ENCODE measurements at places on chromosomes 6 and 20.

GRCh38 chr6:70371454-70372105, 41.7 kb upstream of the FAM135A start:
- peak; percentile 28 for DNase-seq

DNA sequence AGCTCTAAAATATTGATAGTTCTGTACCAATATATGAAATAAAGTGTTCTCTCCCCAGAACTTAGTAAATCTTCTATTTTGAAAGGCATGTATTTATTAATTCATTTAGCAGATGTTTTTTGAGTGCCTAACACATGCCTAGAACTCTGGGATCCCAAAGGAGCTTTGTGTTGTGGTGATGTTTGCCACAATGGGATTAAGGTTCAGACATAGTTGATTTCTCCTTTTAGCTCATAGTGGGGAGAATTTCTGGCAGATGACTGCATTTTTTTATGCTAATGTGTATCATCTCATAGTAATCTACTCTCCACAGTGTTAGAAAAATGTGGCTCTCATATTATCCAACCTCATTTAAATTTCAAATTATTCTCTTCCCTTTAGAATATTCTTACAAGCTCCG, 21.7 kb downstream of the MYB start:
- DNase-seq: no peak

DNA sequence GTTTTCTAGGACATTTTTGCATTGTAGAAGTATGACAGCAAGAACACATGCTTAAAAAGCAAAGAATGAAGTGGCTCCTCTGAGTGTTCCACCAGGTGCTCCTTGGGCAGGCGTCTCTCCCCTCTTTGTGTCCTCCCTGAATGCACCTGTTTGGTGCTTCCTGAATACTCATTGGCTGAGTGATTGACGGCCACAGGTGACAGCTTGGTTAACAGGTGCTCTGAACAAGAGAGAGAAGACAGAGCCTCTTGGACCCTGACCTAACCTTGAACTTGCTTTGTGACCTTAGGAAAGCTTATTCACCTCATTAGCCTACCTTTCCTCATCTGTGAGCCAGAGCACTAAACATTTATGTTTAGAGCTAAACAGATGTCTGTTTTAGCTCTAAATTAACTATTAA, 93.7 kb downstream of the TULP4 start:
- DNase-seq: no peak

- DNase-seq: no peak
Measured at GRCh38 chr6:8881663-8882062, 446.3 kb upstream of the SLC35B3 start.

- DNase-seq: no peak
Measured at GRCh38 chr6:64680446-64680845, 1026.6 kb downstream of the EYS start.

DNA sequence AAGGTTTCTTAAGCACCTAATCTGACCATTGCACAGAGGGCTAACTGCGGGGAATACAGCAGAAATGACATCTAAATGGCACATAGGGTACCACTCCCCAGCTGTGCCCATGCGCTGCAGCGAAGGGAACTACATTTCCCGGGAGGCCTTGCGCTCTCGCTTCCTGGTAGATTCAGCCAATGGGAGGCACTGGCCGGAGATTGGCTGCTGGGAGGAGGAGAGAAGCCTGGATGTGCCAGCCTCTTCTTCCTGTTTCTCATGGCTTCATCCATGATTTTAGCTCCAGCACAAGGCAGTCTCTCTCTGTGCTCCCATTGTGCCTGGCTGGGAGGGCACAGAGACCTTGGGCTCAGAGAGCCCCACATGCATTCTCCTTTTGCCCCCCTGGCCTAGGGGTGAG, 101.7 kb upstream of the FOXA2 start:
- DNase-seq: no peak

DNA sequence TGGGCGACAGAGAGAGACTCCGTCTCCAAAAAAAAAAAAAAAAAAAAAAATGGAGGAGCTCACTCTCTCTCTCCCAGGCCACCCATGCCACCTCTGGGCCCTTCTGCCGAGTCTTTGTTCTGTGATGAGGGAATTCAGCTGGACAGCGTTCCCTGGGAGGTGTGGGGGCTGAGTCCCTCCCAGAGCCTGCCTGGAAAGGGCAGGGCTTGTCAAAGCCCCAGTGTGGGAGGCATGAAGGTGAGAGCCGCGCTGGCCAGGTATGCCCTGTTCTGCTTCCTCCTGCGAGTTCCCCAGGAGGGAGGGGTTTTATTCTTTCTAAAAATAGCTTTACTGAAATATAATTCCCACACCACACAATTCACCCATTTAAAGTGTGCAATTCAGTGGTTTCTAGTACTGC, 69.6 kb downstream of the TMEM242 start:
- no peak for DNase-seq

DNA sequence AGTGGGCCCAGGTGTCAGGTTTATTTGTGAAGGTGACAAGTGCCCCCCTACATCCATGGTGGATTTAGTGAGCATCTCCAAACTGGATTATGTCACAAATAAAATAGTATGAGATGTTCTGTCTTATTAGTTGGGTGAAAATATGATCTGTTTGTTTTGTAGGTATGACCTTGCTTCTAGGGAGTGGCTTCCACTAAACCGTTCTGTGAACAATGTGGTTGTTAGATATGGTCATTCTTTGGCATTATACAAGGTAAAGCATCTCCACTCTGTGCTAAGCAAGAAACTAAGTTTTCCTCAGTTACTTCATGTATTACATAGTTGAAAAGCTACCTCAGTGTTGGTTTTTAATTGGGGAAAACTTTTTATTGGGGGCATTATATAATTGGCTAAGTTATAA, 88.4 kb downstream of the ATRN start:
- DNase-seq: no peak

DNA sequence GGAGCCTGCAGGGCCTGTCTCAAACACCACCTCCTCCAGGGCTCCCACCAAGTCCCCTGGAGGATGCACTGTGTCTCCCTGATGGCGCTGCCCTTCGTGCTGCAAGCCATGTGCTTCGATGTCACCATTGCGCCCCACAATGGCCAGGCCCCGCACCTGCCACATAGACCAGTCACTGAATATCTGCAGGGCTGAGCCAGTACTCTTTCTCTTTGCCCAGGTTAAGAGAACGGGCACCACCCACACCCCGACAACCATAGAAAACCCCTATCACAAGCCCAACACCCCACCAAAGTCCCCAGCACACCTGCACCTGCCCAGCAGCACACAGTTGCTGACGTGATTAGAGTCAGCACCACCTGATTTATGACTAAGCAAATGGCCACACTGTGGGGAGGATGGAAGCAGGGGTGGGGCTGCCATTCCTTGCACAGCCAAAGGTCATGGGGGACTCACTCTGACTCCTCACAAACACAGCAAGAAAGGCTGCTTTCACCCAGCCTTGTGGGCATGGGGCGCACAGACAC, 104.3 kb downstream of the SLC23A2 start:
- DNase-seq: peak; percentile 10

GRCh38 chr6:34233867-34234266, 2.8 kb upstream of the HMGA1 start:
- DNase-seq: no peak

DNA sequence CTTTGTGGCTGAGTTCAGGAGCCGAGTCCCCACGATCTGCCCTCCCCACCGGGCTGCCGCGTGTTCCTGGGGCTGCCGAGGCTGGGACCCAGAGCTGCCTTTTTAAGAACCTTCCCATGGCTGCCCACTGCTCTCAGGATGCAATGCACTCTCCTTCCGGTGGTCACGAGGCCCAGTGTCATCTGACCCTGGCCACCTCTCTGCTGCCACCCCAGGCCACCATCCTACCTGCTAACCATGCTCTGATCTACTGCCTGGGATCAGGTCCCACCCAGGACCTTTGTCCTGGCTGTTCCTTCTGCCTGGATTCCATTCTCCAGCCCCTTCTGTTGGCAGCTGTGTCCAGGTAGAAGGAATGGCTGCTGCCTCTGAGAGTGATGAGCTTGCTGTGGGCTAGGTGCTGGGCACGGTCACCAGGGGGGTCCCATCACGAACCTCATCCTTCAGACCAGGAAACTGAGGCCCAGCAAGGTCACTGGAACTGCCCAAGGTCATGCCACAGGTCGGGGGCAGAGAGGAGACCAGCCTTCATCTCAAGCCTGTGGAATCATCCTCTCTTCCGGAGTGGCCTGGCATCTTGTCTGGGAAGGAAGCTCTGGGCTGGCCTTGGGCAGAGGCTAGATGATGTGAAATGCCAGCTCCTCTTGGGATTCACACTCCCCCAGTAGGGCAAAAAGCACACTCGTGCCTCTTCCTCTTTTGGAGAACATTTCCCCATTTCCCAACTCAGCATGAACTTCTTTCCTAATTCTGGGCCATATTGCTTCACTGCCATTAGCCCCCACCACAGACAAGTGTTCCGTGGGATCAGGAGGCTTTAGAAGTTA, 20.5 kb downstream of the PCK1 start:
- no peak for DNase-seq

- DNase-seq: no peak
Measured at GRCh38 chr6:45488889-45489288, 111.2 kb upstream of the SUPT3H start.

GRCh38 chr20:3783068-3783489, 1.8 kb upstream of the SPEF1 start:
- no peak for DNase-seq

DNA sequence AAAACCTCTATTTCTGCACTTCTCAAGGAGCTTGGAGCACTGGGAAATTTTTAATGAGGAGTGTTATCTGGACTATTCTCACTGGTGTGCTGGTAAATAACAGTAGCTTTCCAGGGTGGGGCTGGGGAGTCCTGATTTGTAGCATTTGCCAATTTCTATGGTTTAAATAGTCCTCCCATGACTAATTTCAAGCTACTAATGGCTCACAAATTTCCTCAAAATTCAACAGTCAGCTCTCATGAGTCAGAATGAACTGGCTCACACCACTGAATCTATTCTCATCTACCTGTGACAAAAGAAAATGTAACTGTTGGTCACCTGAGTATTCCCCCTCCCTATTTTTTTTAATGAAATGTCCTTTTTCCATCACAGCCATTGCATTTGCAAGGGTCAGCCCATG, 449.6 kb downstream of the KIF16B start:
- DNase-seq: no peak

DNA sequence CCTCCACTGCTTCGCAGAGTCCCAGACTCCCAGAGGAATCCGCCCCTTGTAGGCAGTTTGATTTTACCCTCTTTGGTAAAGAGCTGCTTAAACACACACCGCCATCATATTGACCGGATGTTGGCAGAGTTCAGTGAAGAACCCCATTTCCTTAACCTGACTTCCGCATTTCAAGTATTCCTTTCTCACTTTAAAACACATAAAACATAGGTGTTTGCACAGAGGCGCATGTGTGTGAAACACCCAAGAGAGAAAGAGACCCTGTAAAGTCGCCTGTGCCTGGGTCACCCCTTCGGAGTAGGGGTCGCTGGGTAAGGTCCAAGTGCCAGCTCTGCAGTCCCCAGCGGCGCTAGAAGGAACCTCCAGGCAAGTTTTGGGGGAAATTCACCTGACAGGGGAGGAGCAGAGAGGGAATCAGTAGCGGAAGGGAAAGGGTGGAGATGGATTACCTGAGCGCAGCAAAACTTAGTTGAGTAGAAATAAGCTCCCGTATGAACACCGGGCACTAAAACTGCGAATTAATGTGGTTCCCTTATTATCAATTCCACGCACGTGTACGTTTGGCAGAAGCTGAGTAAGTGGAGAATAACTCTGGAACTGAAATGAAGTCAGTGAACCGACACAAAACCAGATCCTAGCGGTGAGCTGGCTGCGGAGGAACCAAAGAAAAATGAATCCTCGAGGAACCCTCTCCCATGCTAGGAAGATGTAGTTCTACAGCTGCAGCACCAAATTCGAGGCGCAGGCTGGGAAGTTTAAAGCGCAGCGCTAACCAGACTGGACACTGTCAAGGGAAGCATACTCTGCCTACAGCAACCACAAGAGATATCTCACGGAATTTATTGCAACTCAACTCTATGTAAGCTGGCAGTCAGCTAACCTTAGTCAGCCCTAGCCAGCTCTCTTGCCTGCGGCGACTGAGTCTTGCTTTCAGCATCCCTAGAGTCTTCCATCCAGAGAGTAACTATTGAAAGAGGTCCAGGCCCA, 3.5 kb upstream of the HTR1B start:
- peak; percentile 4 for DNase-seq

- no peak for DNase-seq
Measured at GRCh38 chr20:755941-756340, 12.4 kb downstream of the SLC52A3 start.

DNA sequence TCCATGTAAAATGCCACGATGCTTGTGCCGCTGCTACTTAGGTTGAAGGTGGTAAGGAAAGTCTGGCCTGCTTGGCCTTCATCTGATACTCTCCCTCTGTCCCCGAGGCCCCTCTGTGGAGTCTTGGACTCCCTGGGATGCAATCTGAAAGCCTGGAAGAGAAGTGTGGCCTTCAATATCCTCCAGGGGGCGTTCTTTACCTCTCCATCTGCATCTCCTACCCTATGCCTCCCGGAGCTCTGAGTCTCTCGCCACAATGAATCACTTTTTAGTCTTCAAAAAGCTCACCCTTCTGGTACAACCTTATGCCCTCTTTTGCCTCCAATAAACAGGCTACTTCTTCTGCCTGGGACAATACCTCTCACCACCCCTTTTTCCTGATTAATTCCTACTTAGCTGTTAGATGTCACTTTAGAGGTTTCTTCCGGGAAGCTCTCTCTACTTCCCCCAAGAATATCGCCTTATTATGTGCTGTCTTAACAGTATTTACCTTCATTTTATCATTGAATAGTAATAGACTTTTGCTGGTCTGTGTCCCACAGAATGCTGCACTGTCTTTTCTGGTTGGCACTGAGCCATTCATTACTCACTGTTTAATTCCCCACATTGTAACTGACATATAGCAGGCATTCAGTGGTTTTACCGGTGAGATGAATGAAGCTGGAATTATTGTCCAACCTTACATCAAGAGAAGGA, 13.9 kb upstream of the ATG5 start:
- DNase-seq: peak; percentile 78

DNA sequence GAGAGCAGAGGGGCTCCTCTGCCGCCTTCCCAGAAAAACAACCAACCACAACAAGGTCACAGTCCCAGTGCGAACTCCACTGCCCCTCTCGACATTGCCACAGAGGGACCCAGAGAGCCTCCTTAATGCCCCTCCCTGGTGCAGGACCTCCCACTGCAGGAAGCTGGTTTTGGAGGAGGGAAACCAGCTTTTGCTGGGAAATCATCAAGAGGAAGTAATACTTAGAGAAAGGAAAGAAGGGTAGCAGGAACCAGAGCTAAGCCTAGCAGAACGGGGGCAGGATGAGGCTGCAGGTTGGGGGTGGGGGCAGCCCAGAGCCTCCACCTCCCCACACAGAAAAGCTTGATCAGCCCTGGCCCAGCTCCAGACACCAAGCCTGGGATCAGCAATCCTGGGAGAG, 37.7 kb upstream of the SIRPA start:
- no peak for DNase-seq

DNA sequence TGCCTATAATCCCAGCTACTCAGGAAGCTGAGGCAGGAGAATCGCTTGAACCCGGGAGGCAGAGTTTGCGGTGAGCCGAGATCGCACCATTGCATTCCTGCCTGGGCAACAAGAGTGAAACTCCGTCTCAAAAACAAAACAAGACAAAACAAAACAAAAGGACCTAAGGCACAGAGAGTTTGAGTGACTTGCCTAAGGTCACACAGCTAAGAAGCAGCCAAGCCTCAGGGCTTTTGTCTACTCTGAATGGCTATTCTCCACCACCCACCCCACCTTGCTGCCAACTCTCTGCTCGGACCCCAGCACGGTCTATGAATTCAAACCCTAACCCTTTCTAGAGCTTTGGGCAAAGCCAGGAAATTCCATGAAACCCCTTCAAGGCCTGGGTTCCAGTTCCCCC, 19.1 kb upstream of the TTPAL start:
- no peak for DNase-seq

All from germinal center (tissue), 1 donor.